Eye (tissue), 1 donor: ENCODE measurements at places on chromosomes 7 and 10.

- DNase-seq: no peak
Observed at GRCh38 chr10:12780634-12781601, 220.6 kb downstream of the CCDC3 start.

DNA sequence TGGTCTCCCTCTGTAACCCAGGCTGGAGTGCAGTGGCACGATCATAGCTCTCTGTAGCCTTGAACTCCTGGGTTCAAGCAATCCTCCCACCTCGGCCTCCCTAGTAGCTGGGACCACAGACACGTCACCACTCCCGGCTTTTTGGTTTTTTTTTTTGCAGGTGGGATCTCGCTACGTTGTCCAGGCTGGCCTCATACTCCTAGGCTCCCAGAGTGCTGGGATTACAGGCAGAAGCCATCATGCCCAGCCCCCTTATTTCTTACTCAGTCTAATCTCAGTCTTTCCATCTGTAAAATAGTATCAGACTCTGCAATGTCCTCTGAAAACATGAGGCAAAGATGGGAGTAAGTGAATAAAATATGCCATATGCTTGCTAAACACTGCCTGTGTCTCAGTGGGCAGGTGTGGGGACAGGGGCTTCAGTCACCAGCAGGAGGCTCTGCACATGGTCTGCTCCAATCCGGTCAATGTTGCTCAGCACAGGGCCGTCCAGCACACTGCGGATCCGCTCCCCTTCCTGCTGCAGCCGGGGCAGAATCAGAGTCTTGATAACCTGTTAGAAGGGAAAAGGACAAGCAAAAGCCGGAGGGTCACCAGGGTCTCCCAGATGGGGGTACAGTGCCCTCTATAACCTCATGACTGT, 8.2 kb downstream of the AP4M1 start:
- DNase-seq: no peak

DNA sequence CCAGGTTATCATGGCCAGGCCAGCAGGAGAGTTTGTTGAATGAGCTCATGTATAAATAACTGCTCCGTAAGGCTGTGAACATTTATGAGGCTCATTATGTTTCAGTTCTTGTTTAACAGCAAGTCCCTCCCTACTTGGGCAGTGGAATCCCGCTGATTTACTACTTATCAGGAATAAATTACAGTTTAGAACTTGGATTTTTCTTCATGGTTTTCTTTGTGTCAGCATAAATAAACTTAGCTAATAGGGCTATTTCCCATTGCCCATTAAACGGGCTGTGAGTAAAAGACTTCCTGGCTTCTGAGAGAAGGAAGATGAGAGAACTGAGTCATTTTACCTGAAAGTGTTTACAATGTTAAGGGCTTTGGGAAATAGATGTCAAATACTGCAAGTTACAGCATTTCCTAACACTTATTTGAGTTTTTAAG, 701.6 kb upstream of the ANKRD30A start:
- no peak for DNase-seq

DNA sequence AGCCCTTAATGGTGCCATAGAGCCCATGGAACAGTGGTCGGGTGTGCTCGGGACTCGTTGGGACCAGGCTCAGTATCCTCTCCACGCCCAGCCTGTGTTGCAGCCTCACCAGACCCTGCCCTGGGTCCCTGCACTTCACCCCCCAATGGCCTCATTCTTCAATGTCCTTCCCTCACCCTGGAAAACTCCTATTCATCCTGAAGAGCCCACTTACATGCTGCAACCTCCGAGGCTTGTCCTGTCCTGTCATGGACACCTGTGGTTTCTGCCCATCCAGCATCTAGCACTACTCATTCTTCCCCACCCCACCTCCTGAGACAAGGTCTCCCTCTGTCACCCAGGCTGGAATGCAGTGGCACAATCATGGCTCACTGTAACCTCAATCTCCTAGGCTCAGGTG, 7.7 kb downstream of the MMD2 start:
- DNase-seq: no peak

DNA sequence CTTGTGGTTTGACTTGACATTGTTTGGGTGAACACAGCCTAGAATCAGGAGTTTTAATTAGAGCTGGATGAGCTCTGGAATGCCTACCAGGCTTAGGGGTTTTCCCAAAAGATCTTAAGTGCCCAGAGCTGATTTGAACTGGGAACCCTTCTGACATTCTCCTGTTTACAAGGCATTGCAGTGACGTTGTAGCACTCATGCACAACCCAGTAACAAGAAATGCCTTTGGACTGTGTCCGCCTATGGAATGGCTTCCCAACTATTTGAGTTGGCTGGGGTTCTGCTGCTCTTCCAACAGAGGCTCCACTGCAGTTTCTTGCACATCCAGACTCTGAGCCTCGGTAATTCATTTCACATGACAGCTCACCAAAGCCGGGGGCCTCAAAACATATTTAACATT, 76.7 kb upstream of the MKX start:
- peak; percentile 59 for DNase-seq
